ENCODE measurements at places on chromosomes 6 and 20. TPM values are rescaled to one million over a fixed set of nuclear protein-coding genes. Genes with fewer than 3 reads are reported as not detected.
A peak's percentile ranks its signal among the peaks of the same experiment; 100 is the strongest.

The OLIG3 gene
- not detected for total RNA-seq

- no peak for DNase-seq
Measured at GRCh38 chr6:139567095-139567494, 192.6 kb upstream of the CITED2 start.

DNA sequence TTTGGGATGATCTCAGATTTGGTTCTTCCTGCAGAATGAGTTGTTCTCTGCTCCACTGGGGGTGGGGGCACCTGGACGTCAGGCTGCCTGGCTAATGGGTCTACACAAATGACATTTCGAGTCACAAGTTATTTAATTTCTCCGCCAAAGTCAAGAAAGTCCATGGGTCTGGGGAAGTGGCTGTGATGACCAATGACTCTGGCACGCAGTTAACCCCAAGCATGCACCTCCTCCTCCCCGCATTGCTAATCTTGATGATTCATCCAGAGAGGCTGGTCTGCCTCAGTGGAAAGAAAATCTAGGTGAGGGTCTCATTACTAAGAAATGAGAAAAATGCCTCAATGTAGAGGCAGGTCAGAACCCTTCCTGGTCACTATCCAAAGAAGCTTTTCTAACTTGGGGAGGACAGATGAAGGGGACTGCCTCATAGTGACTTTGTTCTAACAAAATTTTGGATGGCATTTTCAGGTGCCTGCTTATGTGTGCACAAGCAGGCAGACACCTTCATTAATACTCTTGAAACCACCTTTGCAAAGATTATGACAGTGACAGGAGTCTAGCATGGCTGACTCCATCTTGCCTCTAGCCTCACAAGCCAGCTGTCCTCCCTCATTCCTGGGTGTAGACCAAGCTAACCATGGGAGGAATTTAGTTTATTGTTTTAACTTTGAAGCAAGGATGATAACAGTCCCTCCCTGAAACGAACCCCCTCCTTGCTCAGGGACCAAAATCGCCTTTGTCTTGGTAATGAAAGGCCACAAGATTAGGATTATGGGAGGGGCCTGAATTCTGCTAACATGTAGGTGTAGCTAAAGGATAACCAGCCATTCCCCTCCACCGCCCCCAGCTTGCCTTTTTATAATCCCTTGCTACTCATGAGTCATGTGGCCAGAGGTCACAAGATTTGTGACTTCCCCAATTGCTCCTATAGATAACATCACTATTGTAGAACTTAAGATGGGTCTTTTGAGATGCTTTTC lies 98.6 kb upstream of the MRPS10 start:
- DNase-seq: peak; percentile 35

The GSTA3 gene
- not detected for total RNA-seq

GRCh38 chr6:105468850-105469249 lies 66.0 kb upstream of the PREP start:
- DNase-seq: no peak

DNA sequence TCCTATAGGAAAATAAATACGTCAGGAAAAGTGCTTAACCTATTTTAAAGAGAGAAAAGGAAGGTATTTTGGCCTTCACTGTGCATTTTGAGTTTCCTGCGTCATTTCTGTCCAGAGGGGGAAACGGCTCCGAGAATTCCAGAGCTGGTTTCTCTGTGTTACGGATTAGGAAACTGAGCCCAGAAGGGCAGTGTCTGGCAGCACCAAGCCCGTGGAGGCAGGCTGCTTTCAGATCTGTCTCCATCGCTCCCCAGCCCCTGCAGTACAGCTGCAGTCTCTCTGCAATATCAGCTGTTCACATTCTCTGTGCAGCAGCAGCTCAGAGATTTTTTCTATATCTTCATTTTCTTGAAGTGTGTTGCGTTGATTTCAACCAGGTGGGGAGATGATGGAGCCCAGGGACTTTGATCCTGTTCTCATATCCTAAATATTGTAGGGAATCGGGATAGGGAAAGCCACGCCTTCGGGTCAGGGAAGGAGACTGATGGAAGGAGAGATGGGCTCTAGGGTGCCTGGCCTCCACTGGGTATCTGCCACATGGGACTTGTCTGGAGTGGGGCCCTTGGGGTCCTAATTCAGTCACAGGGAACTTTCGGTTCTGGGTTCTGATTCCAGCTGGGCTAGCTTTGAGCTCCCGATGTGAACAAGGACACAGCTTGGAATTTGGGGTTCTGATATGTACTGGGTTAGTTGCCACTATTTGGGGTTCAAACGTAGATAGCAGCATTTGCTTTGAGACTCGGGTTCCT lies 2.8 kb downstream of the ANKRD60 start:
- no peak for DNase-seq
